Progenitor cell of endocrine pancreas (in vitro differentiated cells): ENCODE measurements at places on chromosomes 3 and 15. TPM values are rescaled to one million over a fixed set of nuclear protein-coding genes. Genes with fewer than 3 reads are reported as not detected.
A peak's percentile ranks its signal among the peaks of the same experiment; 100 is the strongest.

The SPTBN5 gene
- 6.6 and 7.9 TPM in 2 replicates for total RNA-seq

The GP5 gene
- total RNA-seq: 0.18 and 0.24 TPM in 2 replicates

The TMEM45A gene
- 9.9 and 13.6 TPM in 2 replicates for total RNA-seq

The SOX2 gene
- 55.0 and 72.0 TPM in 2 replicates for total RNA-seq

The RASL12 gene
- total RNA-seq: 0.38 and 0.40 TPM in 2 replicates

The OR5K2 gene
- total RNA-seq: not detected in 2 replicates

The CYP1A2 gene
- total RNA-seq: not detected in 2 replicates

The ATP8B4 gene
- 0.95 and 0.98 TPM in 2 replicates for total RNA-seq

The SEC22A gene
- total RNA-seq: 13.9 and 14.0 TPM in 2 replicates

The ADGRG7 gene
- total RNA-seq: 1.3 and 1.4 TPM in 2 replicates

The GOLGA8G gene
- total RNA-seq: not detected in 2 replicates

DNA sequence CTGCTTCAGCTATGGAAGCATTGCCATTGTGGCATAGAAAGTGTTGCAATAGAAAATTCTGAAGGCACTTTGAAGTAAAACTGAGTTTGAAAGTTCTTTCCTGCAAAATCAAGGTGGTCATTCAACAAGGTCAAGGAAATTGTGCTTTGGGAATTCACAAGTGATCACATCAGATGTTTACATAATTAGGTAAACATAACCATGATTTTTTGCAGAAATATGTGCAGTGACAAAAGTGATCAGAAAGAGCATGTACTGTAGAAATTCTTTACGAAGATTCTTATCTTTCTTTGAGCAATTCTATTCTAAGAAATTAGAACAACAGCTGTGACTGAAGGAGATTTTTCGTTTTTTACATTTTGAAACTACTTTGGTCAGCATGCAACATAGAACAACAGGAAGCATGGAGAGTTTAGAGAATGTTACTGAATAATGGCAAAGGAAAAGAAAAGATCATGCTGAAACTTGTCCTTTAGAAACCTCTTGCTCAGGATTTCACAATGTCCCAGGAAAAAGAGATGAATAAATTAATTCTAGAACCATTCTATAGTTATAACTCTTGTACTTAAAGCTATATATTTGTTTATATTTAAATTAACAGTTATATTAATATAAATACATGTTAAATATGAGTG lies 643.4 kb upstream of the ARPP21 start:
- no peak for DNase-seq

- DNase-seq: no peak
These were observed 427.5 kb downstream of the VGLL3 start for GRCh38 chr3:86563400-86563970.

DNA sequence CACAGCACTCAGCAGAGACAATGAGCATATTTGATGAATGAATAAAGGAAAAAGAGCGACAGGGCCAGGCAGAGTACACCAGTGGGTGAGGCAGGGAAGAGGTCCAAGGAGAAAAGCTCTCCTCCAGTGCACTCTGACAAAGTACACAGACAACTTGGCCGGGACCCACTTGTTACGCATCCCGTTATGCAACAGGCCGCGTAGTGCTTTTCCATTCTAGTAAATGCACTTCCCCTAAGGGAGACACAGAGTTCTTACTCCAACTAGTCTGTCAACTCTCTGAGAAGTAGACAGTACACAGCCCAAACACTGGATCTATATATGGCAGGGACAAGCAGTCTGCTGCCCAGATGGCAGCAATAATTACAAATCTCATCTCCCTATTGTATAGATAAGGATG lies 18.5 kb downstream of the LARP6 start:
- no peak for DNase-seq

DNA sequence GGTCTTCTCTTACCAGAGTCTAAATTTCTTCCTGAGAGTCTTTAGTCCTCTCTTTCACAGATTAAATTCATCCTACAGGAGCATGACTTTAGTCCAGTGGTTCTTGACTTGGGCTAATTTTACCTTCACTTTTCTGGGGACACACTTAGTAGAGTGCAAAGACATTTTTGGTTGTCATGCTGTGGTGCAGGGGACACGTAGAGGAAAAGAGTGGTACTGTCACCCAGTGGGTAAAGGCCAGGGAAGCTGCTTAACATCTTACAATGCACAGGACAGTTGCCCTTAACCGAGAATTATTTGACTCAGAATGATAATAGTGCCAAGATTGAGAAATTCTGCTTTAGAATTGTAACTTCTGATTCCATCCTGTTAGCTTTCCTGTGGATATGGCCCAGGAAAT lies 772.5 kb upstream of the GRM7 start:
- DNase-seq: no peak

DNA sequence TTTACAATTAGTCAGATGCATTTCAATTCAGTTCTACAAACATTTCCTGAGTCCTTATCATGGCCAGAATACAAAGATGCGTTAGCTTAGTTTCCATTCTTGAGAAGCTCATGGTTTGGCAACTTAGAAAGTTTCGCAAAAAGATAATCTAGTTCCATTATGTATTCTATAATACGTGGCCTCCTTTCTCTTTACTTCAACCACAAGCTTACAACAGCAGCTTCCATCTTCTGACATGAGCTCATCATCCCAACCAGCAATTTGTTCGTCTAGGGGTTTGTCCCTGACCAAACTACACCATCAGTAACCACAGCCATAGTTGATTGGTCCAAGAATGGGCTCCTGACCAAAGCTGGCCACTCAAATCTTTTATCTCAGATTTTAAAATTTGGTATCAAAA lies 267.6 kb upstream of the TBC1D5 start:
- DNase-seq: no peak

GRCh38 chr3:147544290-147544689 lies 135.1 kb downstream of the ZIC1 start:
- DNase-seq: no peak

DNA sequence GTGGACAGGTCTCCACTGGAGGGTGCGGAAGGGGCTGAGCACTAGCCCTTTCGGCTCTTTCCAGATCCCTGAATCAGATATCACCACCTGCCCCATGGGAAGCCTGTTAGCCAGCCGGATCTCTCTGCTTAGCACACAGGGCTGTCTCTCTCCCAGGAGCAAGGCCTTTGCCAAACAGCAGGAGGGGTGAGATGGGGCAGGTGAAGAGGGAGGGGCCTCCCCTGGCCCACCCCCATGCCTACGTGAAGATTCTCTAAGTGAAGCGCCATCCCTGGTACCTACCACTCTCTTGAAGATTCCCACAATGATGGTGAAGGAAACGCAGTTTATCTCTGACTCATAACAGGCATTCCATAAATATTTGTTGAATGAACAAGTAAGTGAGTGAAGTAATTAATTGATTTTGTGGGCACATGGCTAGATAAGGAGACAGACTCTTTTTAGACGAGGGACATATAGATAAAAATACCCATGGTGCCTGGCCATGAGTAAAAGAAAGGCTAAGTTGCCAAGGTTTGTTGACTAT lies 19.6 kb upstream of the HCN4 start:
- DNase-seq: no peak

DNA sequence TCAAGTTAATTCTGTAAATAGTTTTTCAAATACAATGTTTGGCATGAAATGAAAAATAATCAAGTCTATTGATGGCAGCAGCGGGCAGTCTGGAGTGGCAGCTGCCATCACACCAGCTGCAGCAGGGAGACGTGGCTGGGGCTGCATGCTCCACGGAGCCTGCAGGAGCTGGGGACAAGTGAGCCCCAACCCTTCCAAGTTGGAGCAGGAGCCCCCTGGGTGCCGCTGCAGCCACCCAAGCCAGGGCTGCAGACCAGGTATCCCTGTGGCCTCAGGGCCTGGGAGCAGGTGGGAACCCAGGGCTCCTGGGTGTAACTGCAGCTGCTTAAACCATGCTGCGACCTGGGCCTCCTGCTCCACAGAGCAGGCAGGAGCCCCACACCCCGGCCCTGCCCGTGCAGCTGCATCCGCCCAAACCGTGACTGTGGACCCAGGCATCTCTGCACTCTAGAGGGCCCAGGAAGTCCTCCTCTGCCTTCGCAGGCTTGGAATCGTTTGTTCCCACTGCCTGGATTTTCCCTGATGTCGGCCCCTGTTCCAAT lies 257.4 kb downstream of the PLOD2 start:
- no peak for DNase-seq

- DNase-seq: no peak
These were observed 378.0 kb upstream of the SGO1 start for GRCh38 chr3:20563985-20564384.

DNA sequence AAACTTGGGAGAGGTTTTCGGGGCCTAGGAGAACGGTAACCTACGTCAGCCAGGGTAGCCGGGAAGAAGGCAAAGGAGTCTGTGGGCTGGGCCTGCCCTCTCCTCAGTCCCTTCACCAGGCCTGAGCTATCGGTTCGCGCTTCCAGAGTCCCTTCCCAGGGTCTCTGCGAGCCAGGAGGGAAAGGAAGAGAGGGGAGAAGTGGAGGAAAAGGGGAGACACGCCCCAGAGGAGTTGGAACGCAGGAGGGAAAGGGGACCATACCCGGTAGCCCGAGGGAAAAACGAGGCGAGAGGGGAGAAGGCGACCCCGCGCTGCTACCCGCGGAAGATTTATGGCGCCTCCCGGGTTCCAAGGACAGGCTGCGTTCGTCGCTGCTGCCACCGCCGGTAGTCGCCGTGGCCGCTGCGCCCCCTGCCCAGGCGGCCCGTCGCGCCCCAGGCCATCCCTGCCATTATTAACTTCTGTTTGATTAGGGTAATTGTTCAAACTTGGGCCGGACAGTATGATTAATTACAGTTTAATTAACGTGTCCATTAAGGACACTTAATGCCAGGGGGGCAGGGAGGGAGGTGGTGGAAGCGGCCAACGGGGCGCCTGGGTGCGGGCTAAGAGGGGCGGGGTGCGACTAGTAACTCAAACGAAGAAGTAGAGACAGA lies 3.4 kb upstream of the SKOR1 start:
- no peak for DNase-seq

DNA sequence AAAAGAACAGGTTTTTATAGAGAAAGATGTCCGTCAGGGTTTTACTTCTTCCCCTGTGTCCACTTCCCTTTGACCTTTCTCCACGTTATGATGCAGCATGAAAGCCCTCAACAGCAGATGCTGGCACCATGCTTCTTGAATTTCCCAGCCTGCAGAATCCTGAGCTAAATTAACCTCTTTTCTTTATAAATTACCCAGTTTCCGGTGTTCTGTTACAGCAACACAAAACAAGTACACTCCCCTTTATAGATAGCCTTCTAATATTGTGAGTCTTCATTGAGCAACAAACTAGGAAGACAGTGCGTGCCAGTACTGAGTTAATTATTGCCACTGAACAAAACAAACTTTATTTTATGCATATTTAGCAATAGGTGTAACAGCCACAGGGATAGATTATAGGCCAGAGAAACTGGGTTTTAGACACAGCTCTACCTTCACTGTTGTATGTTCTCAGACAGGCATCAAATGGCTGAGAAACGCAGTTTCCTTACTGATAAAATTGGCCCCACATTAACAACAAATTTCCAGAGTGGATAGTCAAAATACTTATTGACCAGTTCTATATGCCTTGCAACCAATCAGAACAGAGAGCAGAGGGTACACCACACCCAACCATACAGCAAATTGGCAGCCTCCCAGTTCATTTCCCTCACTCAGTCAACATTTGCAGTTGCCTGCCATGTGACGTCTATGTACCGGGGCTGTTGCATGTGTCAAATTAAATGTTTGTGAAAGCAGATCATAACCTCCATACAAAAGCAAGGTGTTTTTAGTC lies 14.4 kb upstream of the TBL1XR1 start:
- no peak for DNase-seq

DNA sequence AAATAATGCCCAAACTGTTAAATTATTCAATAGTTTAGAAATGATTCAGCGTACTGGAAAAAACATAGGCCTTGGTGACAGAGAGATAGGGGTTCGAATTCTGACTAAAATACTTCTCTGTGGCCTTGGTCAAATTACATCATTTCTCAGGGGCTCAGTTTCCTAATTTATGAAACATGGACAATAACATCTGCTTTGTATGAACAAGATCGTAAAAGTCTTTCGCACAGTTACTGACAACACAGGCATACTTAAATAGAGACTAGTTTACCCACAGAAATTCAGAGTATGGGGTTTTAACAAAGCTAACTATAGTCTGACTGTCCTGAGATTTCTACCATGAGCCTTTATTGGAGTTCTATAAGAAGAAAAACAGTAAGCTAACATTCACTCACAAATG lies 440.4 kb downstream of the FHIT start:
- no peak for DNase-seq

GRCh38 chr3:48219543-48219942 lies 3.8 kb upstream of the CAMP start:
- no peak for DNase-seq

GRCh38 chr3:191627064-191627463 lies 166.1 kb downstream of the PYDC2 start:
- no peak for DNase-seq

GRCh38 chr15:80059786-80060355 lies 395 bp downstream of the ZFAND6 start:
- peak; percentile 45 for DNase-seq

- DNase-seq: no peak
These were observed 41.0 kb upstream of the FRMD4B start for GRCh38 chr3:69426967-69427304.

DNA sequence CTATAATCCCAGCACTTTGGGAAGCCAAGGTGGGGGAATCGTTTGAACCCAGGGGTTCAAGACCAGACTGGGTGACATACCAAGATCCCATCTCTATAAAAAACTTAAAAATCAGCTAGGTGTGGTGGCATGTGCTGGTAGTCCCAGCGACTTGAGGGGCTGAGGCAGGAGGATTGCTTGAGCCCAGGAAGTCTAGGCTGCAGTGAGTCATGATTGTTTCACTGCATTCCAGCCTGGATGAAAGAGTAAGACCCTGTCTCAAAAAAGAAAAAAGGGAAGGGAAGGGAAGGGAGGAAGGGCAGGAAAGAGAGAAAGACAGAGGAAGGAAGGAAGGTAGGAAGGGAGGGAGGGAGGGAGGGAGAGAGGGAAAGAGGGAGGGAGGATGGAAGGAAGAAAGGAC lies 133.7 kb upstream of the LRRN1 start:
- no peak for DNase-seq

DNA sequence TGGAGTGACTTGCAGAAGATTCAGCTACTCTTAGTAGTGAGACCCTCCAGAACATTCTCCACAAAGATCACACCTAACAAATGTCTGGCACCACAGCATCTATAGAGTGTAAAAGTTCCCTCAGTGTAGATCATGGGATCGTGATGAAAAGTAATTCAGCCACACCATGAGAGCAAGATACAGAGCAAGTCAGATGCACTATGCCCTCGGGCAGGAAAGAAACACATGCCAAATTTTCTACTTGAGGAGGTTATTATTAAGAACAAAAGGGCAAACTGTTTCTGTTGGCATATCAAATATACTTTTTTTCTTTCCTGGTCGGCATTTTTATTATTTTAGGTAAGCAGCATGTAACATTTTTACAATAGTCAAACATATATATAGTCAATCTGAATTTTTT lies 44.8 kb upstream of the SNTN start:
- no peak for DNase-seq

GRCh38 chr3:4693620-4694019 lies 200.5 kb downstream of the ITPR1 start:
- DNase-seq: no peak

GRCh38 chr3:107212618-107213017 lies 164.6 kb upstream of the CCDC54 start:
- no peak for DNase-seq

DNA sequence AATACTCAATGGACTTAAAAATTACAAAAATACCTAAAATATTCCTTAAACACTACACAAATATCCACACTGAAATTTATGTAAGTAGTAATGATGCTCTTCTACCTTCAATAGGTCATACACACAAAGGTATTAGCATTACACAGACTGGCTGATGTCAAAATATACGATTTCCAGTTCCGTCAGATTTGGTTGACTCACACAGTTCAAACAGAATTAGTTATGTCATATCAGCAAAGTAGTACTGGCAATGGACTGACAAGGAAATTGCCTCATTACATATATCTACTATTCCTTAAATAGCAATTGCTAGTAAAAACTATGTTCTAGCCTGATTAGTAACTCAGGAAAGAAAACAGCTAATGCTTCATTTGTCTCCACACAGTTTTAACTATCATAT lies 70.8 kb downstream of the ADAM10 start:
- DNase-seq: no peak
